H1 (cell line): ENCODE measurements at places on chromosomes 13 and 19. TPM values are rescaled to one million over a fixed set of nuclear protein-coding genes. Genes with fewer than 3 reads are reported as not detected.
A peak's percentile ranks its signal among the peaks of the same experiment; 100 is the strongest.

GRCh38 chr19:3612330-3612729 lies 5.7 kb upstream of the TBXA2R start:
- DNase-seq, result no peak

DNA sequence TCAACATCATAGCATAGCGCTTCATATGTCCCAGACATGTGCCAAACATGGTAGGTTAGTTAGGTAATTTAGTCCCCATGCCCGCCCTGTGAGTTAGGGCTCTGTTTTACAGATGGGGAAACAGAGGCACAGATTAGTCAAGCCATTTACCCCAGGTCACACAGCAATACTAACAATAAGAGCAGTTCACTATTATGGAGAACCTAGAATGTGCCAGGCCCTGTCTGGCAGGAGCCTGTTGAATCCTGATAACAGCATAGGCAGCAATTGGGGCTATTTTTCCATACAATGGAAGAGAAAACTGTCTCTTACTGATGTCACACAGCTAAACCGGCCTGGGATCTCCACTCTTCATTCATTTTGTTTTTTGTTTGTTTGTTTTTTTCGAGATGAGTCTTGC lies 6.5 kb upstream of the PPP1R37 start:
- no peak for DNase-seq

- no peak for DNase-seq
These were observed 142.1 kb downstream of the POSTN start for GRCh38 chr13:37456506-37456905.

GRCh38 chr19:49790866-49791265 lies 22.2 kb downstream of the FUZ start:
- no peak for DNase-seq

DNA sequence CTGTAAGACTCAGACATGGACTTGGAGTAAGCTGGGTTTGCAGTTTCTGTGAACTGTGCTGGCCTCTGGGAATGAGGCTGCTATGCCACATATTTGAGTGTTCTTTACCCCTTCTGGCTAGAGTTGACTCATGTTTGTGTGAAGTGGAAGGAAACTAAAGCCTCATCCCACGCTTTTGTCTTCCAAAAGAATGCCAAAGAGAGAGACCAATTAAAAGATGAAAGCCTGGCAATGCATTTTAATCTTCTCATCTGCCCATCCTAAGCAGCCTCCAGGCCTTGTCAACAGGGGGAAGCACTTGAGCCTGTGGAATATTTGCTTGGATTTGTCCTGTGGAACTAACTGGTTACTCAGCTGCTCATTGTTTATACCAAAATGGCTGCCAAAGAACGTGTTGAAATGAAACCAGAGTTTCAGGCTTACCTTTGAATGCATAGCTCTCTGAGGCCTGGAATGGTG lies 49.1 kb downstream of the LMO7 start:
- peak; percentile 39 for DNase-seq

GRCh38 chr13:61255040-61255796 lies 160.4 kb downstream of the PCDH20 start:
- no peak for DNase-seq

CYSLTR2 gene
- not detected in 2 replicates for total RNA-seq

DNA sequence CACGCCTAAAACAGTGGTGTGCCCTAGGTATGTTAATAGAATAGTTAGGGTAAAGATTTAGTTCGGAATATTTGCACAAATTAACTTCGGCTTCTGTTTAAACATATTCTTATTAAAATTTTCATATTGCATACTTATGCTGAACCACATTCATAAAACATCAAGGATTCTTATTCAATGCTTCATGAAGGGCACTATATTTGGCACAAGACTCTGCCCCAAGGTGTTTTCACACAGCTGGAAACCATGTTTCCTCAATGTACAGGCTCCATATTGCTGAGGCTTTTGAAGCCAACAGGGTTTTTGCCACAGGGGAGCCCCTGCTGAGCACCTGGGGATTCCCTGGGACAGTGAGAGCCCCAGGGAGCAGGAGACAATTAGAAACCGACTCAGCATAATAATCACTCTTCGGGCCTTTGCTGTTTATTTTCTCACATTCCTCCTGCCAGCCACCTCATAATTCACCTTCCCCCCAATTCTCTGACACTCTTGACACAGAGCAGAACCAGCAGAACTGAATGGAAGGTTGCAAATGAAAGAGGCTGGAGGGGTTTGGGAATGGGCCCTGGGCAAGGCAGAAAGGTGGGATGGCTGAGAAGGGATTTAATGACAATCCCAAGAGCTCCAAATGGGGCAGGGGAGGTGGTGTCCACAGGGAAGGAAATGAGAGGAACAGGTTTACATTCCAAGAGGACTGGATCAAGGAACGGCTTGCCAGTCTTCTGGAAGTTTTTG lies 72.3 kb upstream of the POMP start:
- no peak for DNase-seq

DNA sequence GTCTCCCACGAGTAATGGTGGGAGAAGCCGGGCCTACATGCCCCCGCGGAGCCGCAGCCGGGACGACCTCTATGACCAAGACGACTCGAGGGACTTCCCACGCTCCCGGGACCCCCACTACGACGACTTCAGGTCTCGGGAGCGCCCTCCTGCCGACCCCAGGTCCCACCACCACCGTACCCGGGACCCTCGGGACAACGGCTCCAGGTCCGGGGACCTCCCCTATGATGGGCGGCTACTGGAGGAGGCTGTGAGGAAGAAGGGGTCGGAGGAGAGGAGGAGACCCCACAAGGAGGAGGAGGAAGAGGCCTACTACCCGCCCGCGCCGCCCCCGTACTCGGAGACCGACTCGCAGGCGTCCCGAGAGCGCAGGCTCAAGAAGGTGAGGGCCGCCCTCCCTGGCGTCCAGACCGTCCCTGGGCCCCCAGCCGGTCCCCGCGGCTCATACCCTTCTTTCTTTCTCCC lies 1.4 kb upstream of the USF2 start:
- no peak for DNase-seq

DNA sequence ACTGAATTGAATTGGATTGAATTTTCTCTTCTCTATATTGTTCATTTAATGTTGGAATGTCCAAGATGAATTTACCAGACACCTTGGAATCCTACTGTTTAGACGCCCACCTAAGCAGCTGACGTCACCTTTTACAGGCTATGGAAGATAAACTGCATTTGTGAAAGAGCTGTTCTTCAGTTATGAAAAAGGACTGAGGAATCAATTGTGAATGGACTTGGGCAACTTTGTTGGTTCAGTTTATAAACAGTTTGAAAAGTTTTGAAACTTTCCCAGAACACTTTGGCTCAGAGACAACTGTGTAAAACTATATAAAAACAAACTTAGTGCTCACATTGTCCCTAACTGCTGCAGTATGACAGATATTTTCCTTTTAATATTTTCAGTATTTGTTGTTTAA lies 590.8 kb upstream of the SPRY2 start:
- DNase-seq, result no peak

DNA sequence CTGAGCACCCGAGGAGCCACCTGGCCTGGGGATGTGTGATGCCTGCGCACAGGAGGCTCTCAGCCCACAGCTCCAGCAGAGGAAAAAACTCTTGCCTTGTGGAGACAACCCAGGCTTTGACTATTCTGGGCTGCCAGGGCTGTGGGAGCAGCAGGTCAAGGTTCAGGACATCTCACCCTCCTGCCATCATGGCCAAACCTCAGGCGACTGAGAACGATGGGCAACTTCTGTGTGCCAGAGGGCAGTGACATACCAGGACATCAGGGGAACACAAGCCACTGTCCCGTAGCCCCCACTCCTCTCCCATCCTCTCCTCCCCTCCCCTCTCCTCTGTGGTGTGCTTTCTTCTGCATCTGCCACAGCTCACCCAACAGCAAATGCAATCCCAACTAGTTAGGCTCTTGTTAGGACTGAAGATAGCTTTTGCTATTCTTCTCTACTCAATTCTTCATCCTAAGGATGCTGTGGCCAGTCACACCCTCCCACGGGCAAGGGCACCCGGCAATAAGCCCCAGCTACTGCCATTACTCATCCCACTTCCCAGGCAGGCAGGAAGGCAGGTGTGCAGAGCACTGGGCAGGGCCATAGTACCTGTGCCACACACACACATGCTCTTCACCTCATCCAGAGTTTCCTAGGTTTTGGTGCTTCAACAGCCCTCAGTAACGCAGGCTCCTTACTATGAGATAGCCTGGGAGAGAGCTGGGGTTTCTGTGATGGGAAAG lies 16.8 kb downstream of the ELL start:
- DNase-seq, result no peak

DNA sequence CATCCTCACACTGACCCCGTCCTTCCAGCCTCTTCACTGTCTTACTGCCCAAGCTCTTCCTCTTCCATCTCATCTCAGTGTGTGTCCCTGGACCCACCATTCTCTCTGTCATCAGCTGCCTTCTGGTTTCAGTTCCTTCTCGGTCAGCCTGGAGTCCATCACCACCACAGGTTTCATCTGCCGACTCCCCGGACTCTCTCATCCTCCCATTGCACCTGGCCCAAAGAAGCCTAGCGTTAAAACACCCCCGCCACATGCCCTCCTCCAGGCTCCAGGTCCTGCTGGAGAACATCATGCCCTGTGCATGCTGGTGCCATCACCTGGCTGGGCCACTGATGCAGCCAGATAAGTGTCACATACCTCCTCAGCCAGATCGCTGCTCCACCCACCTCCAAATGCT lies 122.1 kb upstream of the GPR12 start:
- no peak for DNase-seq

DNA sequence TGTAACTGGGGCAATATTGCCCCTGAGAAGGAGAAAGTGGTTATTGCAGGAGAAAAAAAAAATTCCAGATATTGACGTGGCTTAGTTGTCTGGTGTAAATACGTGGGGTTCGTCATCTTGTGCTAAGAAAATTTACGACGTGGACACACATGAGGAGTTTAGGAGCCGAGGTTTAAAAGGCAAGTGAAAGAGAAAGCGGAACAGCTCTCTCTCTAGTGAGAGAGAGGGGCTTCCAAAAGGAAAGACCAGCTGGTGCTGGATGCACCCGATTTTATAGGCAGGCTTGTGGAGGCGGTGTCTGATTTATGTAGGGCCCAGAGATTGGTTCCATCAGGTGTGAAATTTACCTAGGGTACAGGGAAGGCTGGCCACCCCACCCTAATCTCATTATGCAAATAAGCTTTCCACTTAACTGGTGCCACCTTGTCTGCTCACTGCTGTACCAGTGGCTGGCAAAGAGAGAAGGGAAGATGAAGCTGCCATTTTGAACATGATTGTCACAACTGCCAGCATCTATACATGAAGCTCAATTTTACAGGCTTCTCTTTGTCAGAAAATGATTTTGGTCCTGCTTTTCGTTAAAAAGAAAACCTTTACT lies 845.1 kb downstream of the DACH1 start:
- DNase-seq, result no peak

ERICH6B gene
- not detected in 2 replicates for total RNA-seq

MYADM gene
- 70.1 and 70.5 TPM in 2 replicates for total RNA-seq

DNA sequence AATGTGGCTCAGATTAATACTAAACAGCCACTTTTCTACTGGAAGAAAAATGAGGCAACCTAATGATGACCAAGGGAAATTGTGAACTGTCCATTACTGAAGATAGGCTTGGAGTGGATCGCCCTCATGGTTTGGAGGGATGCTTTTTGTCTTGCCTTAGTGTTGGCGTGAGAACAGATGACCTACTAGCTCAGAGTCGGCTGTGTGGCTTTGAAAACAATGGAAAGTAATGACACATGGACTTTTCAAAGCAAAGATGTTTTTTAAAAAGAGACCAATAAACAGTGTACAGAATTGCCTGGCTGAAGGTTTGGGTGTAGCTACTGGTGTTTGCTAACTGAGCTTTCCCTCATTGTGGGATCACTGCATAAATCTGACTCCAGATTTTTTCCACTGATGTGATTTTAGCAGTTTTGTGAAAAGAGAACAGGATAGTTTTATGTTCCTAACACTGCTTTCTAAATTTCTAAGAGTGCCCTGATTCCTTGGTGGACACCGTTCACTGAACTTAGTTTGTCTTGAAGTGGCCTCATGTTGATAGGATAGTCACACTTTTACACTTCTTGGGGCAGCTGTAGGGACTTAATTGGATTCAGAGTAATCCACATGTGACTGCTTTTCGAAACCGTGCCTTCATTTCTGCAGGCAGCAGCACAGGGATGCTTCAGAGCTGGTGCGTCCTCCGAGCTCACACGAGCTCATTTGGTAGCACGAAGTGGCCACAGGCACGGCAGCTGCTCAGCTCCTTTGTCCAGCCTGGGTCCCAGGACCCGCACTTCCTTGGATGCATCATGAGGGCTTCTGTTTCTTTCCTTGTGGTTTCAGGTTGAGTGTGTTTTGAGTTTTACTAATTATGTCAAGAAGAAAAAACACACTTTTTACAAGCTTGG lies 4.3 kb downstream of the CEBPG start:
- no peak for DNase-seq

DNA sequence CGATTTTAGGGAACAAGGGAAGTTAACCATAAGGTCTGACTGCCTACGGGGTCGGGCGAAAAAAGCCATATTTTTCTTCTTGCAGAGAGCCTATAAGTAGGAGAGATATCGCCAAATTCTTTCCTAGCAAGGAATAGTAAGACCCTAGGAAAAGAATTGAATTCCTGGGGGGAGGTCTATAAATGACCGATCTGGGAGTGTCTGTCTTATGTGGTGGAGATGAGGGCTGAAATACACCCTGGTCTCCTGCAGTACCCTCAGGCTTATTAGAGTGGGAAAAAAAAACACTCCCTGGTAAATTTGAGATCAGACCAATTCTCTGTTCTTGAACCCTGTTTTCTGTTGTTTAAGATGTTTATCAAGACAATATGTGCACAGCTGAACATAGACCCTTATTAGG lies 447.5 kb upstream of the ATXN8OS start:
- no peak for DNase-seq

DNA sequence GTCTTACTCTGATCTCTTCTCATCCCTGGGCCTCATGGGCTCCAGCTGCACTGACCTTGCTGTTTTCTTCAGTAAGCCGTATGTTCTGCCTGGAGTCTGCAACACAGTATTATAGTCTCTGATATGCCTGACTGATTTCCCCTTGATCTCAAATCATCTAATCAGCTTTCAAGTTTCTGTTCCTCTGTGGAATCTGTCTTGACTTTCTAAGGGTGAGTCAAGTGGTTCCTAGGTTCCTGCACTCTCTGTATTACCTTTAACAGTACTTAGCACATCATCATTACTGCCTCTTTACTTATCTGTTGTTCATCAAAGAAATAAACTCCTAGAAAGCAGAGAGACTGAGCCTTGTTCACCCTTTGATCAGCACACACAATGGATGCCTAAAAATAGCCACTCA lies 350.7 kb downstream of the LMO7 start:
- no peak for DNase-seq

- no peak for DNase-seq
These were observed 446.4 kb downstream of the COG6 start for GRCh38 chr13:40101708-40102359.

ATP4B gene
- not detected in 2 replicates for total RNA-seq

- no peak for DNase-seq
These were observed 17.6 kb downstream of the TMEM38A start for GRCh38 chr19:16678498-16678897.

TEX26 gene
- total RNA-seq, result not detected in 2 replicates

- no peak for DNase-seq
These were observed 284.0 kb downstream of the DNAJC15 start for GRCh38 chr13:43307221-43307920.

GRCh38 chr13:71773531-71773930 lies 93.5 kb downstream of the DACH1 start:
- DNase-seq, result no peak

DUS3L gene
- 39.1 and 39.4 TPM in 2 replicates for total RNA-seq

GRCh38 chr13:48214519-48215121 lies 18.4 kb upstream of the ITM2B start:
- DNase-seq, result no peak

- DNase-seq, result no peak
These were observed 16.0 kb downstream of the MAG start for GRCh38 chr19:35307931-35308330.

- DNase-seq, result no peak
These were observed 13.9 kb upstream of the FBXO27 start for GRCh38 chr19:39046037-39046821.
